ENCODE measurements at places on chromosomes 2 and 18. TPM values are rescaled to one million over a fixed set of nuclear protein-coding genes. Genes with fewer than 3 reads are reported as not detected.
A peak's percentile ranks its signal among the peaks of the same experiment; 100 is the strongest.

DNA sequence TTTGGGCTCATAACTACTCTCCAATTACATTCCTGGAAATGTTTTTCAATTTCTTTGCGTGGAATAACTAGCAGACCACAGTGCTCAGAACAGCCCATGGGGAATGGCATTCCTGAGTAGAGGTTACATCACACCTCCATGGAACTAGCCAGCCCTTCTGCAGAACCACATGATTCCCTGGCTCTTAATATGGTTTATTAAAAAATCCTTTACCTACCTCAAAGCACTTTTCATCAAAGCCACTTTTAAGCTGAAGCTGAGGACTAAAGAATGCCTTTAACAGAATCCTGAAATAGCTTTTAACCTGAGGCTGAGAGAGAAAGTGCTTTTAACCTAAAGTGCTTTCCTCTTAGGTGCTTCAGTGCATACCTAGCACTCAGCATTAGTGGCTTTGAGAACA is 376.3 kb downstream of the ARHGAP15 start:
- peak; percentile 25 for DNase-seq

DNA sequence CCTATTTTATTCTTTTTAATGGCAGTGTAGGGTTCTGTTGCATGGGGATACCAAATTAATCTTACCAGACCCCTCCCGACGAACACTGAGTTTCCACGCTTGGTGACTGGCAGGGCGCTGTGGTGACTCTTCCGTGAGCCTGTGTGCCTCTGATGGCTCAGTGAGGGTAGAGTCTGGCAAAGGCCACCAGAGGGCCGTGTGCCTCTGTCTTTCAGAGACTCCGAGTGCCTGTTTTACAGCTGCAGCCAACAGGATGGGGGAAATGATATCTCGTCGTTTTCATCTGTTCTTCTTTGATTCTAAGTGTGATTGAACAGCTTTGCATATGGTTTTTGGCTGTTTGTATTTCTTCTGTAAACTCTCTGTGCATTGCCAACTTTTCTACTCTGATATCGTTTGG is 99.8 kb downstream of the ZNF236 start:
- peak; percentile 4 for DNase-seq

DNA sequence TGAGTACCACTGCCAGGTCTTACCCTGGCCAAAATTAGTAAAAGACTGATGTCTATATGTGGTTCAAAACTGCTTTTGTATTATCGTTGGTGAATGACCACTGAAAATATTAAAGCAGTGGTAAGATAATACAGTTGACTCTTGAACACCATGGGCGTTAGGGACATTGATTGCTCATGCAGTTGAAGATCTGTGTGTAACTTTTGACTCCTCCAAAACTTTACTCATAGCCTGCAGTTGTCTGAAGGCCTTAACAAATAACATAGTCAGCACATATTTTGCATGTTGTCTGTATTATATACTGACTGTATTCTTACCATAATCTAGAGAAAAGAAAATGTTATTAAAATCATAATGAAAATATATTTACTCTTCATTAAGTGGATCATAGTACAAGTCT is 5.8 kb upstream of the ANKRD12 start:
- no peak for DNase-seq

GRCh38 chr18:21303445-21303844 is 61.4 kb downstream of the GREB1L start:
- DNase-seq = no peak

DNA sequence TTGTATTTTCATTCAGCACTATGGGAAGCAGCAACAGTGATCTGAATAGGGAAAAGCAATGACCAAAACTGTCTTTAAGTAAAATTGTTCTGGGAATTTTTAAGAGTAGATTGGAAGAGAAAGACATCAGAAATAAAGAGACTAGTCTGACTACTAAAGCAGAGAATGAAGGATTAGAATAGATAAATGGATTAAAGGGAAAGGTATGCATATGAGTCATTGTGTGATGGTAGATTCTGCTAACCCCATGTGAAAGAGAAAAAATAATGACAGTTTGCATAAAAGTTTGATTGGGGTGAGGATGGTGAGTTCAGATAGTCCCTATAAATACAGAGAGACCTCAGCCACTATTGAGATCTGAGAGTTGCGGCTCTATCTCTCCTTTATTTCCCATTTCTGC is 139.6 kb upstream of the DCC start:
- DNase-seq = no peak

DNA sequence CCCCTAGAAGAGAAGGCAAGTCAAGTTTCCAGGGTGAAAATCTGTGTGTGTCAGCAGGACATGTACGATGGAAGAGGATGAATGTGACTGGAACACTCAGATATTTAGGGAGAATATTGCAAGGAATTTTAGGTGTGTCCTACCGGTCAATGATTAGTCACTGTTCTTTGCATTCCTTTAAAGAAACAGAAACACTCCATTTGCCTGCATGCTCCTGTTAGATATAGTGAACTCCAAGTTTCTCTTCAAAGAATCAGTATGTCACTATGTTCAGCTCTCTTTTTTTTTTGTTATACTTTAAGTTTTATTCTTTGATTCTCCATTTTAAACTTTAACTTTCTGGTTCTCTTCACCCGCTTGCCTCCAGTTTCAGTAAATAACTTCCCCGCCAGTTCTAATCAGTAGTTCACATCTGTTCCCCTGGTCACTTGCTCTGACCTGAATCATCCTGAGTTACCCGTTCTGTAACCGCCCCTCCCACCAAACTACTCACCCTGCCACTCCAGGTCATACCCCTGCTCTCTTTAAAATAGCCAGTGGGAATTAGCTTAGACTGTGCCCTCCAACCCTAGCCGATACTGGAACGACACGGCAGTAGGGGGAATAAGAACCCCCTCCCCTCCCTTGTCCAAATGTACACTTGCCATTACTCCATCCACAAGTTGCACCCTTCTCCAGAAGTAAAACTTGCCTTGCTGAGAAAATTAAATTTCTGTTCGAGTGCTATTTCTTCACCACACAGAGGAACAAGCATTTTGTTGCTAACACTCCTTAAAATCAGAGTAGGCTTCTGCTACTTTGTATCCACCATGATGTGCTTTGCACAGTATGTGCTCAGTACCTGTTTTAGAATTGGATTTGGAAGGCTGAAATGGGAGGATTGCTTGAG is 268.4 kb downstream of the METTL4 start:
- peak; percentile 74 for DNase-seq

DNA sequence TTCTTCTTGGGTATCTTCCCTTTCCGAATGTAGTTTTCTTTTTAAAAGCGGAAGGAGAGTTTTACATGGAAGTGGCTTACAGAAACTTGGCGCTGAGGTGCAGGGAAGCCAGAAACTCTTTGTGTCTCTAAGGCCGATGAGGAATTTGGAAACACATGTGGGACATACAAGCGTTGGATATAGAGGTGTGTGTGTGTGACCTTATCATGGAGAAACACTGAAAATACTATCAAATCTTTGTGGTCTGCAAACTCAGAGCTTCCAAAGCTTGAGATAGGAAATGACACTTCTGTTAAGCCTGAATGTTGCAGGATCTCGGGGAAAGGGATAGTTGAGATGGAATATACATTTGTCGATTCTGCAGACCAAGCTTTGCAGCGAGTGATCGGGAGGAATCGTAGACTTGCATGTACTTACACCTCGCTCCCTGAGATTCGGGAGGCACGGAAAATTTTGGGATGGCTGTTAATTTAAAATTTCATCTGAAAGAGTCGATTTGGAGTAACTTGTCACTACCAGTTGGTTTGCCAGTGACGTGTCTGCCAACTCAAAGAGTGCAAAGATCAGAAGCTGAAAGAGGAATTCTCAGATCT is 1.0 kb downstream of the NAB1 start:
- DNase-seq = peak; percentile 53

Gene GALR1
- not detected for total RNA-seq

Gene CNDP1
- not detected for total RNA-seq

Gene CCL20
- not detected for total RNA-seq
